Body of pancreas (tissue), 4 donors: ENCODE measurements at places on chromosomes 12 and 14.

GRCh38 chr14:104091927-104092771 lies 6.6 kb downstream of the ASPG start:
- DNase-seq: no peak

DNA sequence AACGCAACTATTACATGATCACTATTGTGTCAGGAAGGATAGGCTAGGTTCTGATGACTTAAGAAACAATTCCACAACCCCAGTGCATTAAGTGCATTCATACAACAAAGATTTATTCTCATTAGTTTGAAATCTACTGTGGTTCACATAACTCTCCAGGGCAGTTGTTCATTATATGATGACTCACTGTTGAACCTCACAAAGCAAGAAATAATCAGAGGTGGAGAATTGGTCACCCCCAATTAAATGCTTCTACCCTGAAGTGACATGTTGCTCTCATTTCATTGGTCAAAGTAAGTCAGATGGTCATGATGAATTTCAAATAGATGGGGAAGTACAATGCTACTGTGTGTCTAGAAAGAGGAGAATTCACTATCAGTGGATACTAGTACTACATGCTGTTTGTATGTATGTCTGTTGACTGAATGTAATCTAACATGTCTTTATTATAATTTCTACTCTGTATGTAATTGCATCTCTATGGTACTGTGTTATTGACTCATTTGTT lies 6.1 kb upstream of the HELB start:
- no peak for DNase-seq

GRCh38 chr12:93319523-93320050 lies 58.1 kb upstream of the NUDT4 start:
- DNase-seq: no peak

DNA sequence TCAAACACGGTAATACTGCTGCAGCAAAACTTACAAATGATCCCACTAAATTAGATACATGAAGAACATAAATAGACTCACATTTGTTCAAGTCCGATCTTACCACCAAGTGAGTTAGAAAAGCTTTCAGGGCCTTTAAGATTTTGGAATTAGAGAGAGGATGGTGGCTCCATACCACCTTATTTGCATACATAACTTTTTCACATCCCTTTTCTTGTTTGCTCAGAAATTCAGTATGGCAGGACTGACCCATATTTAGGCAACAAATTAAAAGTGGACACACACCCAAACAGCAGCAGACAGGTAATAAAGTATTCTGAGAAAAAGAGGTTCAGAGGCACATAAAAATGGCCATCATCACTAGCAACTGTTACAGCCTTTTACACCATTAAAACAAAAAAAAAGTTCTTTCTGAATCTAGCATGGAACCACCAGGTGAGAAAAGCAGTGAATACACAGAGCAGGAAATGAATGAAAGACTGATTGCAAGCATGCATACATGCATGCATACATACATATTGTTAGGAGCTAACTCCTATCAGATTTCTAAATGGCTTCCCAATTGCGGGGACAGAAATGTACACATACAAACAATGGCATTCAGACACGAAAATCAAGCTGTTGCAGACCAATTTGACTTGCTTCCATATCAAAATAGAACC lies 23.3 kb downstream of the STXBP6 start:
- DNase-seq: no peak
